ENCODE measurements at places on chromosomes 7 and 10. TPM values are rescaled to one million over a fixed set of nuclear protein-coding genes. Genes with fewer than 3 reads are reported as not detected.

DNA sequence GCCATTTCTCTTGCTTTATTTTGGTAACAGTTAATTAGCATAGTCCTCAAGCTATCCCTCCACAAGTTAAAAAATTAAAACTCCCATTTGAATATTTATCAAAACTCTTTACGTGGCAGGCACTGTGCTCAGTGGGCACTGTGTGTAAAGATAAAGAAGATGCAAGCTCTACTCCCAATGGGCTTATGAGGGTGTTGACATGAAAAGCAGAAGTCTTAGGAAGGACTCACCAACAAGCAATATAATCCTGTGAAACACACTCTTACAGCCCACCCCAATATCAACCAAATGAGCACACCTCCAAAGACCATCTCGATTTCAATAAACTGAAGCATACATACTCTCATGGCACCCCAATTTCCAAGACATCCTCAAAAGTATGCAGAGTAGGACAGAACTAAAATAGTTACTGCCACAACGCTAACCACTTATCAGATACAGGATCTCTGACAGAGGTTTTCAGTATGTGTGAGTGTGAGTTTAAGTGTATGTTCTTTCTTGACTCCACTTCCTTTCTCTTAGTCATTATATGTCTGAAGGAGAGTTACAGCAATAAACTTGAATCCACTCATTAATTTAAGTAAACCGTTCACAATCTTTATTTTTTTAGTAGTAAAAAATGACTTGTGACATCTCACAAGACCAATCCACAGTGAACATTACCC lies 120.0 kb downstream of the PDE1C start:
- DNase-seq = no peak

BTRC gene
- total RNA-seq = 34.7 TPM

DEPP1 gene
- total RNA-seq = 45.5 TPM

GRCh38 chr7:39951226-39952194 lies 1.5 kb downstream of the CDK13 start:
- peak; percentile 81 for DNase-seq

- DNase-seq = no peak
Measured at GRCh38 chr7:80838643-80839042, 80.2 kb downstream of the SEMA3C start.

GRCh38 chr10:12954866-12955265 lies 46.6 kb downstream of the CCDC3 start:
- no peak for DNase-seq

LRRC4 gene
- total RNA-seq = 3.7 TPM

GRCh38 chr7:23654508-23654907 lies 25.5 kb upstream of the FAM221A start:
- DNase-seq = no peak

CDHR3 gene
- 0.62 TPM for total RNA-seq

- DNase-seq = no peak
Measured at GRCh38 chr10:59631882-59632807, 77.5 kb downstream of the SLC16A9 start.

DNA sequence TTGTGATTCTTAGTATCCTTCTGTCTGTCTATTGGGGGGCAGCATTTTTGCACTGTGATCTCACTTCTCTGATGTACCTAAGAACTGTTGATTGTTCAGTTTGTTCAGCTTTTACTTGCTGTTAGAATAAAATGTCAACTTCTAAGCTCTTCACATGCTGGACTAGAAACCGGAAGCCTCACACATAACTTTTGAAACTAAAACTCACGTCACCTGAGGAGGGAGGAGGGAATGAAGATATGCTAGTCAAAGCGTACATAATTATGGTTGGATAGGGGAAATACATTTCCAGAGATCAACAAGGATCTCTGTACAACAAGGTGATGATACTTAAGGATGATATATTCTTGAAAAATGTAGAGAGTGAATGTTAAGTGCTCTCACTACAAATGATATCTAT lies 609.7 kb downstream of the INHBA start:
- DNase-seq = no peak

TRA2A gene
- total RNA-seq = 32.6 TPM

DNA sequence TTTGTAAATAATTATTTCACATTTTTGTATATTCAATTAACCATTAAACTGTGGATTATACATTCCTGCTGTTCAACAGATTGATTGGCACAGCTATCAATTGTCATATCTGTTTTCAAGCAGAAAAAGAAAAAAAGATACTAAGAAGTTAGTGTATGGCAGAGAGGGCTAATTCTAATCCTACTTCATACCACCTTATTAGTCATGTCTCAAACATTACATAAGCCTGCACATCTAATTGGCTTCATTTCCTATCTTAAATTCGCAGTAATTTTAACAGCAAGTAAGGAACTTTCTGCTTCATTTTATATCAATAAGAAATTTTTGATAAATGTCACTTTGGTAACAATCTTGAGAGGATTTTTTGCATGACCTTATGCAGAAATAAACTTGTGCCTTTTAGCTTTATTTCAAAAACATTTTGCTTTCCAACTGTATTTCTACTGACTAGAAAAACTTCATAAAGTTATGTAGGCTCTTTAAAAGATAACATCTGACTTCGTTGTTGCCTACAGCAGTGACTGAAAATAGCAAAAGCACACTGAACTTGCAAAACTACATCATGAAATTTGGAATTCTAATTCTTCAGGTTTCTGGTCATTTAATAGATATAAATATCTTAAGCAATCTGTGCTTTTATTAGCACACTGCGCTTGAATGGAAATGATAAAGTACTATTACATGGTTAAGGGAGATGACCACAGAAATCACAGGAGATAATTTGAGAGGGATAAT lies 111.5 kb downstream of the SEMA3C start:
- no peak for DNase-seq

PI4K2A gene
- 18.0 TPM for total RNA-seq

- no peak for DNase-seq
Measured at GRCh38 chr7:116511552-116512519, 12.3 kb downstream of the CAV2 start.

CYP2W1 gene
- not detected for total RNA-seq

DNA sequence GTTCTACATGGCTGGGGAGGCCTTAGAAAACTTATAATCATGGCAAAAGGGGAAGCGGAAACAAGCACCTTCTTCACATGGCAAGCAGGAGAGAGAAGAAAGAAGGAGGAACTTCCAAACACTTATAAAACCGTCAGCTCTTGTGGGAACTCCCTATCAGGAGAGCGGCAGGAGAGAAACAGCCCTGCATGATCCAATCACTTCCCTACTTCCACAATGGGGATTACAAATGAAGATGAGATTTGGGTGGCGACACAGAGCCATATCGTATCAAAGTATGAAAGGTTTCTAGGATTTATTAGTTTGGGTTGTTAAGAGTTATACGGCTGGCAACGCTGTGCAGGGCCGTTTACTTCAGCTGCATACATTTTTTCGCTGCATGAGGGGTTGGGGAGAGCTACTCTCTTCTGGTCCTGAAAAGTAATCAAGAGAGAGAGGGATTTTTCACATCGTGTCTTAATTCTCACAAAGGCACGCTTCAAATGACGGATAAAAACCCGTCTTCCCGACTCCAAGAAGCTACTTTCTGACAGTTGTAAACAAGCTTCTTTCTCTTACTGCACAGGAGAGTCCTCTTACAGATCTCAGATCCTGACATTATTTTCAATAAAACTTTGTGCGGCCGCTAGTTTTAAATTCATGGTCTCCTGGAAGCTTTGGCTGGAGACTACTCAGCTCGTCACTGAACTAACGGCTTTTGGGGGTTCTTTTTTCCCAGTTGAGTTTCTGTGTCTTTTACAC lies 751 bp upstream of the GTPBP10 start:
- no peak for DNase-seq

DNA sequence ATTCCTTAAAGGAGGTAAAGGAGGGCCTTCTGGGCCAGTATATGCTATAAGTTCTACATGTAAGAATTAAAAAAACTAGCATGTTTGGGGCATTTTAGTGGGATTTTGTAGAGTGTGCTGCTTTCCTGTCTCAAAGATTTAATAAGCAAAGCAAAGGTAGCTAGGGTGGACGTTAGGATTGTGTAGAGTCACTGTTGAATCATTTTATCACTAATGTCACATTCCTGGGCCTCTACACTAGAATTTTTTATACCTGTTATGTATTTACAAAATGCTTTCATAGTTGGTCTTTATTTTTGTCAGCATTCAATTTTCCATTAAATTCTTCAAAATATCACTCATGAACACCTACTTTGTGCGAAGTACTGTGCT lies 139.4 kb upstream of the PHYHIPL start:
- no peak for DNase-seq

- DNase-seq = no peak
Measured at GRCh38 chr10:80461208-80462183, 7.4 kb downstream of the TSPAN14 start.

GRCh38 chr7:21884496-21884895 lies 61.2 kb downstream of the CDCA7L start:
- DNase-seq = no peak

- DNase-seq = no peak
Measured at GRCh38 chr10:10438335-10439100, 579.2 kb upstream of the CELF2 start.

GRCh38 chr7:94412762-94413322 lies 18.1 kb downstream of the COL1A2 start:
- DNase-seq = no peak

SUPV3L1 gene
- 30.0 TPM for total RNA-seq

- DNase-seq = peak; percentile 81
Measured at GRCh38 chr10:30583778-30584415, 45.7 kb downstream of the LYZL2 start.

CADPS2 gene
- 6.3 TPM for total RNA-seq

PNLIPRP3 gene
- not detected for total RNA-seq

ENKUR gene
- not detected for total RNA-seq

DNA sequence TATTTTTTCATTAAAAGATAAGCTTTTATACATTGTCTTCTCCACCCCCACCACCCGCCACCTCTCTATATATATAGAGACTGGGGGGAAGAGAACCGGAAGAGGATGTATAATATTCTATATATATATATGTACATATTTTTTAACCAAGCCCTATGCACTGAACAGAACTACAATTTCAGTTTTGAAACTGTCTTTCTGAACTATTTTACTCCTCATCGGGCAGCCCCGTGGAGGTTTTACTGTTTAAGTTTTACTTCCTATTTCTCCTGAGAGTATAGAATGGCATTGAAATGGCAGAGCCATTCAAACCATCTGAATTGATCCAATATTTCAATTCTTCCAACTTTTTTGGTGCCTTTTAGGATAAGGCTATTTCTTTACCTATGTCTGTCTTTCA lies 1047.1 kb downstream of the NRG3 start:
- DNase-seq = no peak

DNA sequence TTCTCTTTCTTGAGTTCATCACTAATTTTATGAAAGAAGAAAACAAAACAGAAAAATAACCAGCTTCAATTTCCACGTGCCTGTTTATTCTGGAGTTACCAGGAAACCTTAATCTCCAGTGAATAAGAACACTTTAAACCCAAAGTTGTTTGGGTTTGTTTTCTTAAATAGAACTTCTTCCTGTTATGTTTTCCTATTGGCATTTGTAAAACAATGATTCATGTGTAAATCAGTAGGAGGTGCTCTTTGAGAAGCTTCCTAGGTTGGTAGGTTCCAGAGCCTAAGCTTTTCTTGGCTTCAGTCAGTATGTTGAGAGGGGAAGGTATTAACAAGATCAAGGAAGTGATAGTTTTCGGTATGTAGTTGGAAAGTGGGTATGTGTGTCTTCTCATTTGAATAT lies 119.0 kb downstream of the BICC1 start:
- DNase-seq = no peak

PKD1L1 gene
- total RNA-seq = 2.5 TPM

ANKRD30A gene
- not detected for total RNA-seq

GBX1 gene
- 0.57 TPM for total RNA-seq

GRCh38 chr7:7516156-7516555 lies 19.5 kb downstream of the COL28A1 start:
- no peak for DNase-seq

PRF1 gene
- total RNA-seq = 1.2 TPM

DNA sequence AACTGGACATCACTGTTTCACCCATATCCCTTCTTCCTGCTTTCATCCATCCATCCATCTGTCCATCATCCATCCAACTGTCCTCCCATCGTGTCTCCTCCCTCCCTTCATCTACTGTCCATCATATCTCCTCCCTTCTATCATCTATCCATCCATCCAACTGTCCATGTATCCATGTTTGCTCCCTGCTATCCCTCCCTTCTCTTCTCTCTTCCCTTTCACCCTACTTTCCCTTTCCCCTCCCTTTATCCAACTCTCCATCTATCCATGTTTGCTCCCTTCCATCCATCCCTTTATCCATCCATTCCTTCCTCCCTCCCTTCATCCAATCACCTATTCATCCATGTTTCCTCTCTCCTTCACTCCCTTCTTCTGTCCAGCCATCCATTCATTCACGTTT lies 92.6 kb upstream of the CTBP2 start:
- no peak for DNase-seq

INSYN2A gene
- 0.19 TPM for total RNA-seq

GRCh38 chr10:5078547-5079180 lies 15.6 kb upstream of the AKR1C3 start:
- DNase-seq = no peak

DNA sequence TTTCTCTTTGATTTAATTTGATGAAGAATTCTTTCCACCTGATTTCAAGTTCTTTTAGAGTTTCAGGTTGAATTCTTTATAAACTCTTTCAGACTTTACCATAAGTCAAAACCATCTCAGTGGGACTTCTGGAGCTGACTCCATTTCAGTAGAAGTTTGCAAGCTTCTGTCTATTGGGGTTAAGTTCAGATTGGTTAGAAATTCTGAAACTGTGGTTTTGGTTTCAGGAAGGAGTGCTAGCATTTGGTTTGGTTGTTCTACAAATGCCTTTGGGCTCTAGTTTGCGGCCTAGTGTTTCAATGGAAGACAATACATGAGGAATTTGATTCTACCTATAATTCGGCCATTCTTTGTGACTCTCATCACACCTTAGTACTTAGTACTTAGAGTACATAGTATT lies 176.8 kb upstream of the RHOBTB1 start:
- no peak for DNase-seq

DNA sequence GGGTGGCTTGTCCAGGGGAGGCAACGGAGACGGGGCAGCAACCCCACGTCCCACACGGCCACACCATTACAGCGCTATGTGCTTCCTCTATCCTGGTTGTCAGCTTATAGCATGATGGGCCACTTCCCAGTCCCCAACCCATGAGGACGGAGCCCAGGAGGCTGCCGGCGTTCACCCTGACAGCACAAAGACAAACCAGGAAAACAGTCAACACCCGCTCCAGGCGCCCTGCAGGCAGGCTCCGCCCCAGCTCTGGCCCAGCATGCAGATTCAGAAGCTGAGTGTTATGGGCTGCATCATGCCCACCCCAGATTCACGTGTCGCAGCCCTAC lies 14.8 kb downstream of the WDR86 start:
- no peak for DNase-seq

HDAC9 gene
- total RNA-seq = 87.5 TPM

CHRM2 gene
- 83.7 TPM for total RNA-seq

- DNase-seq = no peak
Measured at GRCh38 chr7:26096136-26096535, 55.9 kb upstream of the NFE2L3 start.

LLCFC1 gene
- not detected for total RNA-seq
